ENCODE measurements at places on chromosomes 4 and X.

DNA sequence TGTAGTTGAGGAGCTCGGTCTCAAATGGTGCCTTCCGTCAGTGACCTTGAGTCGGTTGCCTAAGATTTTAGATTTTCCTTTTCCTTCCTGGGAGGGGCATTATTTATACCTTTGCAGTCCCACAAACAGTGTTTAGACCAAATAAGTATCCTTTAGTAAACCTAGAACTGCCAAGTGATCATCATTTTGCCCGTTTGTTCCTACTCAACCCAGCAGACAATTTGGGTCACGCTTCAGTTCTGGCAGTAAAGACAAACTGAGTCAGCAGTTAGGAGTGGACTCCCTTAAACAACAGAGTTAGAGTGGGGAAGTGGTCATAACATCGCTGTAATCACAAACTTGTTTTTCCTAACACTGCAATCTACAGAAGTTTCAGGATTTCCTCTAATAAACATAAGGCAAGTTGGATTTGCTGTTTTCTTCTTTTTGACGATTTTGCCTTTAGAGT lies 777 bp upstream of the WDFY3 start:
- no peak for DNase-seq

DNA sequence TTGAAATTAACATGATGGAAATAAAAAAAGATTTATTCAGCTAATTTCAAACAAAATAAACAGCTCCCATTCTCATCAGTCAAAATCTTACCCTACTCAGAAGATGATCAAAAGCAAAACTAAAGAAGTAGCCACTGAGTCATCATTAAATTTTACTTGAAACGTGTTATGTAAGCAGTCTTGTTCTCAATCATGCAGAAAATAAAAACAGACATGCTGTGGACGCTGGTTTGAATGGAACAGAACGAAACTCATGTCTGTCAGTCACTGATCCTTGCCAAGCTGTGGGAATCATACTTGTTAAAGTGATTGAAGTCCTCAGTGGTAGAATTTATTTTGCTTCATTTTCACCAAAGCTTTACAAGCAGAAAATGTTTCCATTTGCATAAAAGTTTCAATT lies 77.2 kb upstream of the TLR3 start:
- DNase-seq, result no peak

- DNase-seq, result no peak
These were observed 103.3 kb upstream of the SLC4A4 start for GRCh38 chr4:71235311-71236201.

- DNase-seq, result peak; percentile 44
These were observed 382.8 kb downstream of the KLHL4 start for GRCh38 chrX:87900320-87900908.

Data from CD4-positive, alpha-beta T cell treated with Interleukin-12 subunit alpha and Interleukin-12 subunit beta, for 1 hour (primary cell).